NCI-H2081 treated with DMSO at 0.1 percent for 48 hours (cell line): ENCODE measurements at places on chromosomes 16 and 17.

DNA sequence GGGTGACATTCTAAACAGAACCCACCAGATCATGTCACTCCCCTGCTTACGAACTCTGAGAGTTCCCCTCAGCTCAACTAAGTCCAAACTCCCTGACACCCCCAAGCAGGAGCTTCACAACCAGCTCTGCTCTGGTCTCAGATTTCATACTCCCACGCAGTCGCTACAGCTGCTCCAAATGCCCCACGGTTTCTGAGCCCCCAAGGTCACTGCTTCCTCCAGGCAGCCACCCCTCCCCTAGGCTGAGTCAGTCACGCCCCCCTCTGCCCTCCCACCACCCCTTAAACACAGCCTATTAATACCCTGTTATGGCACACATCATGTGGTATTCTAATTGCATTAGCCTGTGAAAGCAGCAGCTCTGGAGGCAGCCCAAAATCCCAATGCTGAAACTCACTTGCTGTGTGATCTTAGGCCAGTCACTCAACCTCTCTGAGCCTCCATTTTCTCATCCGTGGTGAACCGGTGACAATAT lies 51.5 kb downstream of the GSG1L start:
- DNase-seq, result no peak

DNA sequence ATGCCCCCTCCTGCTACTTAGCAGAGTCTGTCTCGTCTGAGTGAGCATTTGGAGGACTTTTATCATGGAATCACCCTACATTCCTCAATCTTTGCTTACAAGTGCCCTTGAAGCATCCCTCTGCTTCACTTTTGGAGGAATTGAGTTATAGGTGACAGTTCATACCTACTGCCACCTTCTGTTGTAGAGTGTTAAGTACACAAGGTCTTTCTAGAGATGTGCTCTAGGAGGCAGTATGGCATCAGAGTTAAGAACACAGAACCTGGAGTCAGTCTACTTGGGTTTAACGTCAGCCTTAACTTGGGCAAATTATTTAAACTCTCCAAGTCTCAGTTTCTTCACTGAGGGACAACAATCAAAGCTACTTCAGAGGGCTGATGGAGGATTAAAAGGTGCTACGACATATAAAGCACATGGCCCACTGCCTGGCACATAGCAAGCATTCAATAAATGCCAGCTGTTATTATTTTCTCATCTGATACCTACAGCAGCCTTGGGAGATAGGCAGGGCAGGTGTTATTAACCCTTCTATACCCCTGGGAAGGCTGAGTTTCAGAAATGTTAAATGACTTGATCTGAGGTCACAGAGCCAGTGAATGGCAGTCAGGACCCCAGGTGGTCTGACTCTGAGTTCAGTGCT lies 62.2 kb downstream of the UTP18 start:
- DNase-seq, result no peak

DNA sequence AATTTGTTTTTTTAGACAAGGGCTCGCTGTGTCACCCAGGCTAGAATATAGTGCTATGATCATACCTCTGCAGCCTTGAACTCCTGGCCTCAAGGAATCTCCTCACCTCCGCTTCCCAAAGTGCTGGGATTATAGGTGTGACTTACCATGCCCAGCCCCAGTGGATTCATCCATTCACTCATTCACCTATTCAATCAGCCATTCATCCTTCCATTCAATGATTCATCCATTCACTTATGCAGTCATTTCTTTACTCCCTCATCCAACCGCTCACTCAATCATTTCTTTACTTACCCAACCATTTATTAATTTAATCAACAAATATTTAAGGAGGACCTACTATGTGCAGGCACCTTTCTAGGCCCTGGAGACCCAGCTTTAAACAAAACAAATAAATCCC lies 25.7 kb downstream of the DEXI start:
- no peak for DNase-seq

GRCh38 chr16:80274576-80275191 lies 266.1 kb upstream of the DYNLRB2 start:
- no peak for DNase-seq

DNA sequence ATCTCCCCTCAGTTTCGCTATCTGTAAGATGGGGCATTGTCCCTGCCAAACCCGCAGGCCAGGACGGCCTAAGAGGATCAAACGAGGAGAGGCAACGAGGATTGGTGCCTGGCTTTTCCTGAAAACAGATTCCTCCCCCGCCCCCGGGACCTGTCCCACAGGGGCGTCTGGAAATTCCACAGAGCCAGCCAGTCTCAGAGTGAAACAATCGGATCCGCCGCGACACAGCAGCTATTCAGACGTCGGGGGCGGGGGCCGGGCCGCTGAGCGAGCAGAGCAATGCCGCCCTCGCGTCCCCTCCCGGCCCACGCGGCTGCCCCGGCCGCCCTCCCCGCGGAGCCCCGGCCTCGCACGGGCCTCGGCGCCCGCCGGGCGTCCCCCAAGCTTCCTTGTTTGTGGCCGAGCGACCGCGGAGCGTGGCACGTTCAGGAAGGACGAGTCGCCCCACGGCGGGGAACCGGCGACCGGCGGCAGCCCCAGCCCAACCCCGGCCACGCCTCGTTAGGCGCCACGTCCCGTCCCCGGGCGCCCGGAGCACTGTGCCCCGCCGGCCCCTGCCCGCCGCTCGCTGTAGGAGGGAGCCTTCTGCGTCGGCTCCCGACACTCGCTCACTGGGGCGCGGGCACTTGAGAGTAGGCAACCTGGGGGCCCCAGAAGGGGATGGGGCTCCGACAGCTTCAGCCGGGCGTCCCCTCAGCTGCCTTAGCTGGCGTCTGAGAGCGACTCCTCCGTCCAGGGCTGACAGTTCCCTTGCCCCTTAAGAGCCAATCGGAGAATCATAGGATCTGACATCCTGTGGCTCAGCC lies 29.6 kb upstream of the PHOSPHO1 start:
- DNase-seq, result no peak

DNA sequence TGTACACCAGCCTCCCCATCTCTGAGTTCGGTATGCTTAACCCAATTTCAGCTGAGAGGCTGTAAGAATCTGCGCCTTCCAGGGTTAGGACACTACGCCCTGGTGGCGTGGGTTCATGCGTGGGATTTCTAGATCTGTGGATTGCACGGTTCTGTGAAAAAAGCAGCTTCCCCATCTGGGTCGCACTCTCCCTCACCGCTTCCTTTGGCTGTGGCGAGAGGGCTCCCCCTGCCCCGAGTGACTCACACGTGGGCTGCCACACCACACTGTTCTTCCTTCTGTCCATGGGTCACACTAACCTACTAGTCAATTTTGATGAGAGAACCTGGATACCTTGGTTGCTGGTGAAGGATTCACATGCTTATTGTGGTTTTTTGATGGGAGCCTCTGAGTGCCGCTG lies 256.0 kb upstream of the MAF start:
- no peak for DNase-seq

DNA sequence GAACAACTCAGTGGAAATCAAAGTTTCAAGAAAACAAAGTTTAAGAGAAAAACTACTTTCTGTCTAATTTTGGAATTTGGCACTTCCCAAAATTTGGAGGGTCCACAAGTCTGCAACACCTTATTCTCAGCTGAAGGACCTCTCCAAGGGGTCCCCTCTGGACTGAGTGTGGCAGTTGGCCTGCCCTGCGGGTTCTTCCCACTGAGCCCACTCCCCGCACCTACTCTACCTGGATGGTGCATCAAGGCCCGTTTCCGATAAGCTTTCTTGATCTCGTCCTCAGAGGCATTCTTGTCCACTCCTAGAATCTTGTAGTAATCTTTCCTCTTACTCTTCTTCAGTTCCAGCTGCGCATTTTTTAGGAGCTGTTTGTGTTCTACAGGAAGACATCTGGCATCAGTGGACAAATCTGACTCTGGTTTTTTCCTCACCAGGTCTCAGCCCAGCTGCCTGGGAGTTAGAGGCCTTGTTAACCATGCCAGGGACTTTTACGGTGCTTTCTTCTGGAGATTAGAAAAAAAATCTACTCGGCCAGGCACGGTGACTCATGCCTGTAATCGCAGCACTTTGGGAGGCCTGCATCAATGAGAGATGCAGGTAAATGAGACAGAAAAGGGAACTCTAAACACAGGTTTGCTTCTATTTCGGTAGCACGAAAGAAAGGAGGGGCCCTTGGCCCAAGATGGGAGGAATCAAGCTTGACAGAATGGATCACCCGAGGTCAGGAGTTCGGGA lies 15.6 kb downstream of the CNP start:
- no peak for DNase-seq

DNA sequence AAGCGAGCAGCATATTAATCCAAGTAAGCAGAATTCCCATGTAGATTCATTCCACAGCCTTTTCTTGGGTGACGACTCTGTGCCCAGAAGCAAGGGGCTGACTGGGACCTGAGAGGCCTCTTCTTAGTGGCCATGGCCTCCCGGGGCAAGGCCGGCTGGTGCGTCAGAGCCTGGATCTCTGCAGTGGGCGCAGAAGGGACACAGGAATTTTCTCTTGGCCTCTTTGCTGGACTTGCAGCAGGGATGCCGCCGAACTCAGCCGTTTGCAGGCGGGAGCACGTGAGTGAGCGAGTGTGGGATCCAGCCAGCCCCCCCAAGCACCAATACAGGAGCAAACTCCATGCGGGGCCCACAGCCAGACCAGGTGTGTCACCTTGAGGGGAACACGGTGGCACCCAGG lies 151.8 kb downstream of the RPTOR start:
- no peak for DNase-seq

DNA sequence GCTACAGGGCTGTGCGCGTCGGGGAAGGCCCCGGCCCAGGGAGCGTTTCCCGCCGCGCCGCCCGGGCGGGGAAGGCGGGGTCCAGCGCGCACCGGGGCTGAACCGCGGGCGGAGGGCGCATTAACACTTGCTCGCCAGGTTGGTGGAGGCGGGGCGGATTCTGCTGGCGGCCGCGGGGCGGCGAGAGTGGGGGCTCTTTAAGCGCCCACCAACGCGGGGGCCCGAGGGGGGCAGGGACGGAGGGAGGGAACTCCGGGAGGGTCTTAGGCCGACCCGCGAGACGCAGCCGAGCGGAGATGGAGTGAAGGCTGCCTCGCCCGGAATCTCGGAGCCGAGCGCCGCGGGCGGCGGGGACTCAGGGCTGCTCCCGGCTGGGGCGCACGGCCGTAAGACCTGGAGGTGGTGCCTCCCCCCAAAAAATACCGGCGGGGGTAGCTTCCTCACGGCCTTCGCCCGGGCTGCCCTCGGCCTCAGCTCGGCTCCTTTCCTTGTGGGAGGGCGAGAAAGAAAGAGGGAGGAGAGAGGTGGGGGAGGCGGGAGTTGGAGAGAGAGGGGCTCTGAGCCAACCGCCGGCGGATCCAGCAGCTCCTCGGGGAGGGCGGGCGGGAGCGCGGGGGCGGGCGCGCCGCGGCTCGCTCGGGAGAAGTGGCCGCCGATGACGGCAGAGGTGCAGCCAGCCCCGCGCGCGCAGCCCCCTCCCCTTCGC lies 415 bp upstream of the FOXF1 start:
- DNase-seq, result no peak

DNA sequence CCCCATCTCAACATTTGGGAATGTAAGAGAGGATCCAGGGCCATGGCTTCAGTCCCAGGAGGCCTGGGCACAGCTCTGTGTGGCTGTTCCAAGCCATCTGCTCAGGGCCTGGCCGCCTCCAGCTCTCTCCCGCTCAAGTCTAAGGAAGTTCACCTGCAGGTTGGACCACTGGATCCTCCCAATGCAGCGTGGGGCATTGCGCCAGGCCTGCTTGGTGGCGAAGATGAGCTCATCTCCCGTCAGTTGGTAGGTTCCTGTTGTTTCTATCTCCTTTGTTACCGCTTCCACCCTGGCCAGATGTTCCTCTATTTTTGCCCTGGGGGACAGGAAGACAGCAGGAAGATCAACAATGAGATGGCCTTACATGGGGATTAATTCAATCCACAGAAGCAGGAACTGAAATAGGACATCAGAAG lies 17.5 kb downstream of the NOS2 start:
- DNase-seq, result no peak

DNA sequence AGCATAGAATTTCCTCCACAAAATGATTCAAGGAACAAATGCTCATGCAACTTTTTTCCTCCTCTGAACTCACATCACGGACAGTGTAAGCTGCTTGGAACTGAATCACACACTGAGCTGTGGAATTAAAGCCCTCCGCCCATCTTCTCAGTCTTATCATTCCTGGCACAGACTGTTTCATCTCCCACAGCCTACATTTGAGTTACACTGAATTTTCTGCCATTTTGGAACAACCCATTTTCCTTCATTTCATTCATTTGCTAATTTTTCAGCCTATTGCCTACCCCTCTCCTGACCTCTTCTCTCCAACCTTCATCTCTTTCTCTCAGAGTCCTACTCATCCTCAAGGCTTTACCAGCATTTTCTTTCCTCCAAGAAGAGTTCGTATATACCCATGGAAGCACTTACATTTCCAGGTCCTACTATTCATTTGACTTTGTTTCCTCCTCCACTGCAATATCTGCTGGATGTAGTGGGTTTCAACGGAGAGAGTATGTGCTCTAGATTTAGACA lies 39.1 kb upstream of the TOM1L1 start:
- DNase-seq, result no peak

- DNase-seq, result no peak
These were observed 138.2 kb downstream of the CYLD start for GRCh38 chr16:50879873-50880695.

DNA sequence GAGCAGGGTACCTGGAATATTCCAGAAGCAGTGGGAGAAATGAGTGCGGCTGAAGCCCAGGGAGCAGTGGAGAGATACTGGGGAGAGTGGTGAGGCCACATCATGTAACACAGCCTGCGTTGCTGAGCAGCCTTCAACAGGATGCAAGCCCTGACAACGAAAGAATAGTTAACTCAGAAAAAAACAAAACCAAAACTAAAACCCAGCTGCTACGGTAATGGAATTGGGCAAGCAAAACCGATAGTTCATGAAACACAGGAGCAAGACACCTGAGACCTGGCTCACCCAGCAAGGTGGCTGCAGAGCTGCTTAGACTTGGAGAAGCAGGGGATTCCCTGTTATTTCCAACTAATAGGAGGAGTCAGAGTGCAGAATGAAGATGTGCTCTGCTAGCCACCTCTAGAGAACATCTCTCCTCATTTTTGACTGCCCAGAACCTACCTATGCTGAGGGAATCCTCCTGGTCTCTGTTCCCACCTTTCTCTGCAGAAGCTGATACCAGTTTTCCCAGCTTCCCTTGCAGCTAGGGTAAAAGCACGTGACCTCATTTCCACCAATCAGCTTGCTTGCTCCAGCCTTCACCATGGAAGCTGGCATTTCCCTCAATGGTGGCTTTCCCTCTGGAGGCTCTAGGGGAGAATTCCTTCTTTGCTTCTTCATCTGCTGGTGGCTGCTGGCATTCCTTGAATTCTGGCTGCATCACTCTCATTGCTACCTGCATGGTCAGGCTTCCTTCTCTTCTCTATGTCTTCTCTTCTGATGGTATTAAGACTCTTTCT lies 59.4 kb upstream of the XYLT1 start:
- no peak for DNase-seq
